ENCODE measurements at places on chromosomes 5 and 9.
A peak's percentile ranks its signal among the peaks of the same experiment; 100 is the strongest.

DNA sequence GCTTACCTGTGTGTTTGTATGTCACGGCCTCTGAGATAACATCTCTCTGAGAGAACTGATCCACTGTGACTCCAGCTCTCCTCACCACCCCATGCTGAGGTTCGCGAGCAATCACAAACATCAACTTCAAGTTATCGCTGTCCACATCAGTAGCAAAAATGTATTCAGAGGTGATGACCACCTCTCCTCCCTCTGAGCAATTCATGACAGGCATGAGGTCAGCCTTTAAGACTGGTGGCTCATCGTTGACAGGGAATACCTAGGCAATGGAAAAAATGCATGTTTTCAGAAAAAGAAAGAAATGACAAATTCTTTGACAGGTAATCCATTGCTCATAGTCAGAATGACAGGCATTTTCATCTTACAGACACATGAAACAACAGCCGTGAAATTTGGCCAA is 90.3 kb upstream of the CER1 start:
- no peak for DNase-seq

GRCh38 chr9:123115146-123115913 is 81.9 kb downstream of the GPR21 start:
- DNase-seq: no peak

DNA sequence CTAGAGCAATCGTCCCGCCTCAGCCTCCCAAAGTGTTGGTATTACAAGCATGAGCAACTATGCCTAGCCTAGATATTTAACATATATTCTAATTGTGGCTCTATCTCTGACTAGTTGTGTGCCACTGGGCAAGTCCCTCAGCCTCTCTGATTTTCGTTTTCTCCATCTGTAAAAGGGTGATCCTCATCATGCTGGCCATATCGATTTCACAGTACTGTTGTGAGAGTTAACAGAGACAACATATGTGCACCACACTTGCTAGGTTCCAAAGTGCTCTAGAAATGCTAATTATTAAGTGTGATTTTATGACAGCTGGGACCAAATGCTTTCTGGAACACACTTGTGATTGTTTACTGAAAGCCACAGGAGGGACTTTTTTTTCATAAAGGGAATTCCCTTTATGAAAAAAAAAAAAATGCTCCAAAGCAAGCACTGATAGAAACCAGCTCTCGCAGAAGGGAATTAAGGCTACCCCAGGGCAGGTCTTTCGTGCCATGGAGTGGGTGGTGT is 78.5 kb upstream of the EPB41L4B start:
- no peak for DNase-seq

- DNase-seq: peak; percentile 9
Observed at GRCh38 chr5:76855961-76856360, 6.1 kb downstream of the S100Z start.

GRCh38 chr5:9381464-9381863 is 164.4 kb downstream of the SEMA5A start:
- no peak for DNase-seq

DNA sequence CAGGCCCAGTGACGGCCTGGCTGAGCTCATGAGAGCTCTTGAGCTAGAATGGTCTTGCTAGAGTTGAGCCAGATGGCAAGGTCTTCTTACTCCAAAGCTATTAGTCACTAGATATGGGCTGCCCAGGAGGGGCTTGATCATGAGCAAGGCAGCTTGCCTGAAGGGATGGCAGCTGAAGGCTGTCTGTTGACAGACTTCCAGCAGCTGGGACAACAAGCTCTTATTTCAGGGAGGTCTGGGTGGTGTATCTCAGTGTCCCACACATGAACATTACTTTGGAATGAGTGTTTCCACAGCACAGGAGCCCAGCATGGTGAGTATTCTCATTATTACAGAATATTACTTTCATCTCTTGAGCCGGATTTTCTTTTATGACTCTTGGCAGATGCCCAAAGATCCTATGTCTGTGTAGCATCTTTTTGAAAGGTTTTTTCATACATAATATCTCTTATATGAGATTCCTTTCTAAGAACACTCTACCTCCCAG is 414.1 kb downstream of the ARHGEF28 start:
- DNase-seq: no peak

DNA sequence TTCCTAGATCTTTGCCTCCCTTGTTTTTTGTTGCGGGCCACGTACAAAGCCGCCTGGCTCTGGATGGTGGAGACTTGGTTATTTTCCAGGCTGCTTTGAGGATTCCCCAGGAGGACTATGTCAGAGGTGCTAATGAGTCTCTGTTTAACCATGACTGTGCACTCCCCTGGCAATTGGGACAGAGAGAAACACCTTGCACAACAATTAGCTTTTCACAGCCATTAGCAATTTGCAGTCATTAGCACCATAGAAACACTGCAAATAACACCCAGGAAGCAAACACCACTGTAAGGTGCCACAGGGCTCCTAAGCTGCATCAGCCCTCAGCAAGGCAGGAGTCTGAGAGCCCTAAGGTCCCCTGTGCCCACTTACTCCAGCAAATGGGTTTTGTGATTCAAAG is 201.0 kb upstream of the VLDLR start:
- DNase-seq: no peak

- DNase-seq: no peak
Observed at GRCh38 chr9:26723486-26723885, 169.1 kb downstream of the CAAP1 start.

GRCh38 chr9:129507805-129508204 is 113.1 kb downstream of the C9orf50 start:
- DNase-seq: no peak

GRCh38 chr9:12760758-12761157 is 14.1 kb upstream of the LURAP1L start:
- no peak for DNase-seq

DNA sequence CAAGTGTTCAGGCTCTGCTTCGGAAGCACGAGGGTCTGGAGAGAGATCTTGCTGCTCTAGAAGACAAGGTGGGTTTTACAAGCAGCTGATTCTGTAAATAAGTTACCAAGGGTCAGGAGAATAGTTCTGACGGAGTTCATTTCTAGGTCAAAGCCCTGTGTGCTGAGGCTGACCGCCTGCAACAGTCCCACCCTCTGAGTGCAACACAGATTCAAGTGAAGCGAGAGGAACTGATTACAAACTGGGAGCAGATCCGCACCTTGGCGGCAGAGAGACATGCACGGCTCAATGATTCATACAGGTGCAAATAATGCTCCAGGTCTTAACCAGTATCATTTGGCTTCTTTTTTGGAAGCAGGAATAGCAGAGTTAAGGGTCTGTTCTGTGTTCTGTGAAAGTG is 24.8 kb downstream of the SPTAN1 start:
- no peak for DNase-seq

DNA sequence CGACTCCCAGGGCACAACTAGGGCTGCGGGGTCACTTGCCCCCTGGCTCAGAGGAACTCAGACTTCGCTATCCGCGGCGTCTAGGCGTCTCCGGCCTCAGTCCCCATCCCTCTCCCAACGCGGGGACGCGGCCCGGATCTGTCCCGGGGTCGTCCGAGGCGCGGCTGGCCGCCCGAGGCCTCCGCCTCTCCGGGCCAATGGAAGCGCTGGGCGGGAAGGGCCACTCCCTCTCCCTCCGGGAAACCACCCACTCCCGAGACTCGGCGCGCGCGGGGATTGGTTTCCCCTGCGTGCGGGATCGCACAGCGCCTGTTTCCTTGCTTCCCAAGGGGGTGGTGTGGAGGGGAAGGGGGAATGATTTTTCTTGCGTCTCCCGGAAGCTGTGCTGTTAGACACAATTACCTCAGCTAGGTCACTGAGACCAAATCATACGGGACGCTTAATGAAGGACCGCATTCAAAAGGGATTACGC is 38.3 kb downstream of the NR2F1 start:
- peak; percentile 31 for DNase-seq

- no peak for DNase-seq
Observed at GRCh38 chr5:55188656-55189540, 15.9 kb upstream of the CDC20B start.

All from C1 segment of cervical spinal cord (tissue), 14 donors.